ENCODE measurements at places on chromosomes 16 and 17.

DNA sequence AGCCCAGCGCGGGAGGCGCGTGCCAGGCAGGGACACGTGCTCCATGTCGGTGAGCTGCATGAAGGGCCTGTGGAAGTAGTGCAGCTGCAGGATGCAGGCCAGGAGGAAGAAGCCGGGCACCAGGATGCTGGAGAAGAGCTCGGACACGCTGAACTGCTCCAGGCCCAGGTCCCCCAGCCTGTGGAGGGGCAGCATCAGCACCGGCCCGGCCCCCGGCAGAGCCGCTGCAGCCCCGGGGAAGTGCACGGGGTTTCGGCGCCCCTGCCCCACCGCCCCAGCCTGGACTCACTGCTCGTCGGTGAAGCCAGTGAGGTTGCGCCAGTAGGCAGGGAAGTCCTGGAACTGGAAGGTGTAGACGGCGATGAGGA, 28.0 kb downstream of the CTU2 start:
- DNase-seq = no peak

DNA sequence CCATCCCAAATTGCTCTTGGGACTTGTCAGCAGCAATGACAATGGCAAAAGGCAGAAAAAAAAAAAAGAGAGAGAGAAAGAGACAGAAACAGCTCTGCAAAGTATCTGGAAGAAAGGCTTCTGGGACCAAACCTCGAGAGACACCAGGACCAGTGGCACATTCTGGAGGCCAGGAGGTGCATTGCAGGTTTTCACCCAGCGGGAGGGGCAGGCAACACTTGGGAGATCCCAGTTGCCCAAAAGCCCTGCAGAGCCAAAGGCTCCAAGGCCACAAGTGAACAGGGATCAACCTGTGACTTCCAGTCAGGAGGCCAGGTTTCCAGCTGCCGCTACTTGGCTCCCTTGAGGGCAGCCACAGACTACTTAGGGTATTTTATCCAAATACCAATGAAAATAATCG, 110.8 kb upstream of the CDH5 start:
- DNase-seq = no peak

DNA sequence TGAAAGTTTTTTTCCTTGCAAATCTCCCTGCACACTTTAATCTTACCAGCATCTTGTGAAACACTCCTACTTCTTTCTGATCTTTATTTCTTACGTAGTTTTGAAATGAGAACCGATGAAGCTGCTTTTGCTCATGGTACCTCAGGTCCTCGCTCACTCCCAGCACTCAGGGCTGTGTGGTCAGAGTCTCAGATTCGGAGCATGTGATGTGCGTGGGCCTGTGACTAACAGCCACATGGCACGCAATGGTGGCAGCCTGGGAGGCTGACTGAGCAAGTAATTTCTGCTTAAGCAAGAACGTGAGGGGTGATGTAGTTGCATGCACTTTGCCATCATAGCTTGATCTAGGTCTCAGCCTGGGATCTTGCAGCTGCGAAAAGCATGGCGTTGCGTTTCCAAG, 624.3 kb downstream of the MAF start:
- DNase-seq = no peak

DNA sequence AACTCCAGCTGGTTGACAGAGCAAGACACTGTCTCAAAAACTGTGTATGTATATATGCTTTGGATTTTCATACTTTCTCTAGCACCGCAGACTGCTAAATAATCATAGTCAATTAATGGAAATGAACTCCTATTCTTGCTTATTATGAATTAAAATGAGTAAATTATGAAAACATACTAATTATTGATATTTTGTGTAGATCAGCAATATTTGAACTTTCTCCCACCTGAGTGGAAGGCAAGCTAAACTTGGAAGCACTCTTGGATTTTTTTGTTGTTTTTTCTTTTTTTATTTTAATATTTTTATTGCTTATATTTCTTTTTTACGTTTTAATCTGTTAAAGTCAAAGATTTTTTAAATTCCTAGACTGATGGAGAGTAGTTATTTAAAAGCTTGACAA, 201.7 kb downstream of the CDRT15L2 start:
- no peak for DNase-seq

DNA sequence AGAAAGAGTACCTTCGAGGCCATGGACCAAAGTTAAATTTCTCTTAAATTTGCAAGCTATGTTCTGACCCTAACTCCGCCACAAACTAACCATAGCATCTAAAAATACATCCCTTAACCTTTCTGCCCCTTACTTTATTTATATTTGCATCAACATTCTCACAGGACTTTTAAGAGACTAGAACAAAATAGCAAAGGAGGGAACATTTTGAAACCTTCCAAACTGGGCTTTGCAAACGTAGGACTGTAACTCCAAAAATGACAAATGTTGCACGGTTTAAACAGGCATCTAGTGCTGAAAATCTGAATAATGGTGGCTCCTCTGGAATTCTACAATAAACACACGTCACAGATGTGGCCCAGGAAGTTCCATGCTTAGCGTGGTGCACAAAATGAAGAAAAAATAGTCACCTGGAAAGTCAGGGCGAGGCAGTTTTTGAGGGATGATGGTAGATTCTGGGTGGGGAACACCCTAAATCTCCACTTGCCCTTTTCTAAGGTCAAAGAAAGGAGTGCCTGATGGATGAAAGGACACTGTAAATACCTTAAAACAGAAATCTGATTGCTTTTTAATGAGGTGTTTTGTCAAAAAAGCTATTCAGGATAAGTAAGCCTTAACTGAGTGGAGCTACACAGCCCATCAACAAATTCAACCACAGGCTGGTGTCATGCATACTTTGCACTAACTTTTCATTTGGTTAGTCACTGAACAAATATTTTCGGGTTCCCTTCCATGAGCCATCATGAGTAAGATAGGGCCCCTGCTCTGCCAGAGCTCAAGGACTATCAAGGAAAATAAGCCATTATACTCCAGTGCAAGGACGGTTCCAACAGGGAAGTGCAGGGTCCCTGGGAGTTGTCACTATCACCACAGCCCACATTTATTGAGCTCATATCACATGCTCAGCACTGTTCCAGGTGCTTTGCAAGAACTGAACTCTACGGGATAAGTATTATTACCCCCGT, 21.2 kb downstream of the ARHGAP17 start:
- DNase-seq = no peak

DNA sequence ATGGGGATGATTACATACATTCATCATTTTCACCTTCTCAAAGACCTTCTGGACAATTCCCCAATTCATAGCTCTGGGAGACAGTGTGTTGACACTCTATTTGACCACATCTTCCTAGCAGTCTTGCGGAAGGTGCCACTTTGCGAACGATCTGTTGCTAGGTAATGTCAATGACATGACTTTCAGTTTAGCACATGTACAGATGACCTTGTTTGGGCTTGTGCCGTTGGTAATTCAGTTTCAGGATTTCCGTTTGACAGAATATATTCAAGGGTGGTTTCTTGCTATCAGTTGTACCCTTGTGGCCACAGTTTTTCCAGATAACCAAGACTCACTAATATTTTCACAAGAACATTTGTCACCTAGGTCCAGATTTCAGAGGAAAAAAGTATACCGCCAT, 478.2 kb downstream of the WWOX start:
- no peak for DNase-seq

DNA sequence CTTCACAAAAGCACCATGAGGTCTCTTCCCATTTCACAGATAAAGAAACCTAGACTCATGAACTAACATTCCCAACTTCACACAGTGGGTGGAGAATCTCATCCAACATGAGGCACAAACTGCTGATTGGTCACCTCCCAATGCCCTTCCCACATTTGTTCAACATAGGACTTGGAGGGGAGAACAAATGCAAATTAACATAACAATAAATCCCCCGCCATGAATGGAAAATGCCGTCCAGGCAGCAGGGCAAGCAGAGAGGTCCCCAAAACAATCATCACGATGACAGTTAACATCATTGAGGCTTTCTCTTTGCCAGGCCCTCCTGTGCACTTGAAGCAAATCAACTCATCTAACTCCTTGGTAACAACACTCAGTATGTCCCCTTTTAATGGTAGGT, 185.3 kb downstream of the TMEM132E start:
- DNase-seq = no peak

DNA sequence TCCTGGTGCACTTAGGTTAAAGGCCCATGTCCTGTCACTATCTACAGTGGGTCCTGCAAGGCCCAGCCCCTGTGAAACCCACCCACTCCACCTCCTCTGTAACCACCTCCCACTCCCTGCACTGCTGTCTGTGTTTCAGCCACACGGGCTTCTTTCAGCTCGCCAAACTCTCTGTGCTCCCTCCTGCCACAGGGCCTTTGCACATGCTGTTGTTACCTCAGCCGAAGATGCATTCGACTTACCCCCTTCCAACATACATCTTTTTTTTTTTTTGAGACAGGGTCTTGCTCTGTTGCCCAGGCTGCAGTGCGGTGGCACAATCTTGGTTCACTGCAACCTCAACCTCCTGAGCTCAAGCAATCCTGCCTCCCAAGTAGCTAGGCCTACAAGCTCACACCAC, 76.5 kb upstream of the RPL38 start:
- no peak for DNase-seq

- no peak for DNase-seq
These were observed 19.5 kb downstream of the SEC14L1 start for GRCh38 chr17:77160091-77160874.

DNA sequence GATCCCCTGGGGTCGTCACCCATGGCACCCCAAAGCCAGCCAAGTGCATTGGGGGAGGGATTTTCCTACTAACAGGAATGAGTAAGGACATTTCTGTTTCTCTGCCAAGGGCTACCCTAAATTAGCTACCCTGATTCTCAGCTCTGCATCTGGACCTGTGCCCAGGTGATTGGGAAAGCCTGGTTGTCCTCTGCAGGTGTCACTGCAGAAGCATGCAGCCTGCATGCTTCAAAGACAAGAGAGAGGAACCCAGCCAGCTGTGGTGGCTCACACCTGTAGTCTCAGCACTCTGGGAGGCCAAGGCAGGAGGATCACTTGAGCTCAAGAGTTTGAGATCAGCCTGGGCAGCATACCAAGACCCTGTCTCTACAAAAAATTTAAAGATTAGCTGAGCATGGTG, 19.6 kb downstream of the BEAN1 start:
- DNase-seq = no peak

DNA sequence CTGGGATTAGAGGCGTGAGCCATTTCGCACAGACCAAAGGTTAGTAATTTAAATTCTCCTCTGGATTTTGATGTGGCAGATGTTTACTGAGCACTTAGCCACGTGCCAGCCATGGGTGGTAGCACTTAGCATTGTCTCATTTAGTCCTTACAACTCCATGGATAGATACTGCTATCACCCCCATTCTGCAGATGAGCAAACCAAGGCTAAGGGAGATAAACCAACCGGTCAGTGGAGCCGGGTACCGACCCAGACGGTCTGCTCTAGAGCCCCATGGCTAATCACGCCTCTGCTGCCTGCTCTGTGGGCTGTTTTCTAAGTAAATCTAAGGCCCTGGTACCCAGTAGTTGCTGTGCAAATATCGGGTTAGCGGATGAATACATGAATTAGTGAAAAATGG, 12.6 kb upstream of the ADGRG1 start:
- no peak for DNase-seq

DNA sequence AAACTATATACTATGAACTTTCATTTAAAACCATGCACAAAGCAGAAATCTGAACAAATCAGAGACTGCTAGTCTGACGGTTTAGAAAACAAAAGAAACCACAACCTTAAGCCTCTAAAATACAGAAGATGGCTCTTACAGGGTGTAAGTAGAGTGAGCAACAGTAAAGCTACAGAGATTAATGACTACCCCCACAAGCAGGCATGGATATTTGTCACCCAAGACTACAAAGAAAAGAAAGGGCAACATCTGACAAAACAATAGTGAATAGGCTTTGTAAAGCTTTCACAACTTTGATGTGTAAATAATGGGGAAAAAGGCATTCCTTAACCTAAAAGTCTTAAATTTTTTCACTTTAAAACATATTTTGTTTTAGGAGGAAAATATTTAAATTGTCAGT, 75.0 kb downstream of the SPAG9 start:
- no peak for DNase-seq

- DNase-seq = no peak
These were observed 75.6 kb downstream of the TIMM22 start for GRCh38 chr17:1072551-1072961.

DNA sequence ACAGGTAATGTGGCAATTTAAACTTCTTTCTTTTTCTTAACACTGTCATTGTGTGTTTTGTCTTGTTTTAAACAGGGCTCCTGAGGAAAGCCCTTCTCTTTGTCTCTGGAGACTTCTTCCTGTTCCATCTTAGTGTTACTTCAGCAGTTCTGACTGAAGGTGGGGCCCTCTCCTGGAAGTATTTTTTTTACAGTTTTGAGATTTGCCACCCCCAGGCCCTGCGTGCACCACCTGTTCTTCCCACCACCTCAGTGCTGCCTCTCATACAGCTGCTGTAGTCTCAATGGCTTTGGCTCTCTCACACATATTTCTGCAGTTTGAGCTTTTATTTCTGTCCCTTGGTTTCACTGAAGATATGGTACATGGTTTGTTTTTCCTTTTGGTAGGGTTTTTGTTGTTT, 52.5 kb upstream of the ALDH3A1 start:
- no peak for DNase-seq

GRCh38 chr16:1677339-1677738, 740 bp upstream of the JPT2 start:
- no peak for DNase-seq

DNA sequence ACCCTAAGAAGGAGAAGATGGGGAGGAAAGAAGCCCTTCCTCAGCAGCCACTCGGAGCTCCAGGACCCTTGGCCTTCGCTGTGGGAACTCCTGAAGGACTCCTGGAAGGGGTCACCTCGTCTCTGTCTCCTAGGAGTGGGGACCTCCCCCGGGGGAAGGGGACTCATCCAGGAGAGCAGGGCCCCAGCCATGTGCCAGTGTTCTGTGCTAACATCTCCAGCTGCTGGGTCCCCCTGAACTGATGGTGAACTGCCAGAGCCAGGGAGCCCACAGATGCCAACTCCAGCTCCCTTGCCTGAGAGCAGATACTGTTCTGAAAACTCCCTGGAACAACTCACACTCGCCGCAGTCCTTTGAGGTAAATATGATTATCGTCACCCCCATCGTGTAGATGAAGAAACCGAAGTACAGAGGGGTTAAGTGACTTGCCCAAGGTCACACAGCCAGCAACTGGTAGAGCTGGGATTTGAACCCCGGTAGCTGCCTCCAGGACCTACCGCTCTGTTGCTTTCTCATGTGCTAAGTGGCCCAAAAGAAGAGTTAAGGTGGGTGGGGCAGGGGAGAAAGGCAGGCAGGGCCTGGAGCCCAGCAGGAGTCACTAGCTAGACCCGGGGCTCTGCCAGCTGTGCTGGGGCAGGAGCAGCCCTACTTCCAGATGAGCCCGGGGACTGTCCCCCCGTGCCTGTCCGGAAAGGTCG, 10.5 kb downstream of the TIMM22 start:
- DNase-seq = no peak

GRCh38 chr17:28033972-28034714, 8.3 kb upstream of the NLK start:
- no peak for DNase-seq

GRCh38 chr16:7887316-7887715, 554.7 kb downstream of the RBFOX1 start:
- no peak for DNase-seq

- DNase-seq = no peak
These were observed 66.4 kb upstream of the SMIM36 start for GRCh38 chr17:55577687-55578086.
